ENCODE measurements at places on chromosomes 5 and 9.
A peak's percentile ranks its signal among the peaks of the same experiment; 100 is the strongest.

DNA sequence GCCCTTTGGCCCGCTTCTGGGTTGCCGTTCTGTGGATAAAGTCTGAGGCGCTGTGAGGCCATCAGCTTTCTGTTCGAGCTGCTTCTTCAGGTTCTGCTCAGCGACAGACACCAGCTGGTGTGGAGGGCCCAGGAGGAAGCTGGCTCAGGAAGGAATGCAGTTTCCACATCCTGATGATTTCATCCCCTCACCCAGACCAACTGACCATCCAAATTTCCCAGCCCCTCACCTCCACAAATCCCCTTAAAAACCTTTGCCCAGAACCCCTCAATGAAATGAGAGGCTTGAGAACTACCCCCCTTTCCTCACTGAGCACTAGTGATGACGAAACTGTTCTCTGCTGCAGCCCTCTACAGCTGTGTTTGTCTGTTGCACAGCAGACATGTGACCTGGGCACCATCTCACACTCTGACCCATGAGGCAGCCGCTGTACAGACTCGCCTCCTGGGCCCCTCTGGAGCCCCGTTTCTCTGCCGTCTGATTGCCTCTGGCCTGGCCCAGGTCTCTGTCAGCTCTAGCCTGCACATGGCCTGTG, 45.4 kb downstream of the SPATA31C2 start:
- no peak for DNase-seq

DNA sequence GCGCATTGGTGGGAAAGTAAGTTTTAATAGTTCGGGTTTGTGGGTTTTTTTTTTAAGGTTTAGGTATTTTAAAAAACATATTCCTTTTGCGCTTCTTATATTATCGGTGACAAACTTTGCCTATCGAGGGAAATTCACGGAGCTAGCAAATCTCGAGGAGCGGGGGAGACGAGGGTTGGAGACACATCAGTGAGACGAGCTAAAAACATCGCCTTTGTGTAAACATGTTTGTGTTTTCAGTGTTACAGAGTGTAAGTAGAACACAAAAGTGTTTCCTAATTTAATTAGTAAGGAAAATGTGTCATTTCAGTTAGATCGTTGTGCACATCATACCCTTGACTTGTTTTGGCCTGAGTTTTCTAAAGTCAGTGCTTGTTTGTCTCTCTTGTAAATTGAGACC, 945 bp downstream of the BTF3 start:
- DNase-seq: no peak

DNA sequence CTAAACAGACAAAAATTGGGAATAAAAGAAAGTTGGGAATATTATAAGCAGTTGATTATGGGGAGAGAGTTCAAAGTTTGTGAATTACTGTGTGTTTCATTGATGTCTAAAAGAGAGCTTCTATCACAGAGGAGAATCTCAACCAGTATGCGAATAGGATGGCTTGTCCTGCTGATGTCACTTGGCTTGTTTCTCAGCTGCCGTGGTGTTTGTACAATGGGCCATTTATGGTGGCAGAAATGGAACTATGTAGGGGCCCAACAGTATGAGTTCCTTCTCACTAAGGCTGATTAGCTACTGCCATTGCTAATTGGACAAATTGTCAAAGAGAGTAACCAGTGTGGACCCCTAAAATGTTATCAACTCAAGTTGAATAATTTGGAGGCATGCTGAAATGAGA, 103.9 kb downstream of the ST8SIA4 start:
- no peak for DNase-seq

DNA sequence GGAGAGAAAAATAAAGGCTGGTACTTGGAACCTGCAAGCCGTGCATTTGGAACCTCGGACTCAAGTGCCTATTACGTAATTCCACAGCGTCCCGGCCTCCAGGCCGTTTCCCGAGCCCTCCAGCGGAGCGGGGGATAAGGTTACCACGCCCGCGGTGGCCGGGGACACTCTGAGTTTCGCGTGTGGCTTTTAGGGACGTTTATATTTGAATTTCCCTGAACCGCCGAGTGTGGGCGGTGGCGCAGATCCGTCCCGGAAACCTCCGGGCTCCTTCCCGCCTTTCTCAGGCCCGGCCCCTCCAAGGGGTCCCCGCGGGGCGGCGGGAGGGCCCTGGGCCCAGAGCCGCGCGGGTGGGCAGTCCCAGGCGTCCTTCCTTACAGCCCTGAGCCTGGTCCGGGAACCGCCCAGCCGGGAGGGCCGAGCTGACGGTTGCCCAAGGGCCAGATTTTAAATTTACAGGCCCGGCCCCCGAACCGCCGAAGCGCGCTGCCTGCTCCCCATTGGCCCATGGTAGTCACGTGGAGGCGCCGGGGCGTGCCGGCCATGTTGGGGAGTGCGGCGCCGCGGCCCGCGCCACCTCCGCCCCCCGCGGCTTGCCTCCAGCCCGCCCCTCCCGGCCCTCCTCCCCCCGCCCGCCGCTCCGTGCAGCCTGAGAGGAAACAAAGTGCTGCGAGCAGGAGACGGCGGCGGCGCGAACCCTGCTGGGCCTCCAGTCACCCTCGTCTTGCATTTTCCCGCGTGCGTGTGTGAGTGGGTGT, at the start of gene LMNB1:
Gene LMNB1 (plus strand): TSS at position 638 of the 758 bp plus-strand sequence. CDS start 373 bp downstream, outside the sequence.
- peak; percentile 85 for DNase-seq

- DNase-seq: no peak
Measured at GRCh38 chr9:136372561-136373299, 739 bp downstream of the CARD9 start.

DNA sequence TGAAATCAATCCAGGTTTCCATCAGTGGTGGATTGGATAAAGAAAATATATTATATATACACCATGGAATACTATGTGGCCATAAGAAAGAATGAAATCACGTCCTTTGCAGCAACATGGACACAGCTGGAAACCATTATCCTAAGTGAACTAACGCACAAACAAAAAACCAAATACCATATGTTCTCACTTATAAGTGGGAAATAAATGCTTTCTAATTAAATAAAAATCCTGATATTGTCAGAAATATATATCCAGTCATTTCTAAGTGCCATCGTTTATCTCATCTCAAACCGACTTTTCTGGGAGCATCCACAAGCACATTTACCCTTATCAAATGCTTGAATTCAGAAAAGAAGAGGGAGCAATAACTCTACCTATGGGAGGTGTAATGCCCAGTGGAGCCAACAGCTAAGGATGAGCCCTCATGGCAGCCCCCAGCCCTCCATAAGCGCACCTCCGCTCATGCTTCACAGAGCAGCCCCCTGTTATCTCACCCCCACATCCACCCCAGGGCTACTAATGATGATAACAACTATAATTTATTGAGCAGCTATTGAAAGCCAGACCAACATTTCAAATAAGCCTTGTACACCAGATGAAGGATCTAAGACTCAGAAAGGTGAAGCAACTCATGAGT, 101.7 kb upstream of the SPOCK1 start:
- DNase-seq: no peak

DNA sequence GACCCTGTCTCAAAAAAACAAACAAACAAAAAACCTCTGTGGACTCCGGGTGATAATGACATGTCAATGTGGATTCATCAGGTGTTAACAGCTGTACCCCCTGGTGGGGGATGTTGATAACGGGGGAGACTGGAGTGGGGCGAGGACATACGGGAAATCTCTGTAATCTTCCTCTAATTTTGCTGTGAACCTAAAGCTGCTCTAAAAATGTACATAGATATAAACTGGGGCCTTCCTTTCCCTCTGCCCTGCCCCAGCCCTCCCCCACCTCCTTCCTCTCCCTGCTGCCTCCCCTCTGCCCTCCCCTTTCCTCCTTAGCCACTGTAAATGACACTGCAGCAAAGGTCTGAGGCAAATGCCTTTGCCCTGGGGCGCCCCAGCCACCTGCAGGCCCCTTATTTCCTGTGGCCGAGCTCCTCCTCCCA, 1.4 kb upstream of the CEL start:
- no peak for DNase-seq

DNA sequence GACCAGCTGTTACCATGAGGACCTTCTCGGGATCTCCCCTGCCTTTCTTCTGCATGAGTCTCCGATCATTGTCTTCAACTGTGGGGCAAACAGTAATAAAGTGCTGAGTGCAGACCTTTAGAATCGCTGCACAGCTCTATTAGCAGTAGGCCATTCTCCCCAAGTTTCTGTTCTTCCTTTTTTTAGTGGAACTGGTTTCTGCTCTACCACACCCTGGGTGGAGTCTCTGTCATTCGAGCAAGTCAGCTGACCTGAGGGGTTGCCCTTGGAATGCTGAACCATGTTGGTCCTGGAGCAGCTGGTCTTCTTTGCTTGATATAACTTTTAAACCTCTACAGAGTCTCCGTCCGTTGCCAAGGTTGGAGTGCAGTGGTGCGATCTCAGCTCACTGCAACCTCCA, 33.4 kb upstream of the GNPDA1 start:
- DNase-seq: no peak

DNA sequence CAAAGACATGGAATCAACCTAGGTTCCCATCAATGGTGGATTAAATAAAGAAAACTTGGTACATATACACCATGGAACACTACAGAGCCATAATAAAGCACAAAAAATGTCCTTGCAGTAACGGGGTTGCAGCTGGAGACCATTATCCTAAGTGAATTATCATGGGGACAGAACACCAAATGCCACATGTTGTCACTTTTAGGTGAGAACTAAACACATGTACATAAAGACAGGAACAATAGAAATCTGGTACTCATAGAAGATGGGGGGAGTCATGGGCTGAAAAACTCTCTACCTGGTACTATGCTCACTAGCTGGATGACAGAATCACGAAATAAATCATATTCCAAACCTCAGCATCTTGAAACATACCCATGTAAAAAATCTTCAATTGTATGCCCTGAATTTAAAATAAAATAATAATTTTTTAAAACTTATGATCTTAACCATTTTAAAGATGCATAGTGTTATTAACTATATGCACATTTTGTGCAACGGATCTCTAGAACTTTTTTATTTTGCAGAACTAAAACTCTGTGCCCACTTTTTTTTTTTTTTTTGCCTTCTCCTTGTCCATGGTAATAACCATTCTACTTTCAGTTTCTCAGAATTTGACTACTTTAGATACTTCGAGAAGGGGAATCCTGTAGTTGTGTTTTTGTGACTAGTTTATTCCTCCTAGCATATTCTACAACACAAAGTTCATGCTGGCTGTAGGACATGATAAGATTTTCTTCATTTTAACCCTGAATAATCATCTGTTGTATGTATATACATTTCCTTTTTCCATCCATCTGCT, 1081.6 kb upstream of the ACO1 start:
- no peak for DNase-seq

DNA sequence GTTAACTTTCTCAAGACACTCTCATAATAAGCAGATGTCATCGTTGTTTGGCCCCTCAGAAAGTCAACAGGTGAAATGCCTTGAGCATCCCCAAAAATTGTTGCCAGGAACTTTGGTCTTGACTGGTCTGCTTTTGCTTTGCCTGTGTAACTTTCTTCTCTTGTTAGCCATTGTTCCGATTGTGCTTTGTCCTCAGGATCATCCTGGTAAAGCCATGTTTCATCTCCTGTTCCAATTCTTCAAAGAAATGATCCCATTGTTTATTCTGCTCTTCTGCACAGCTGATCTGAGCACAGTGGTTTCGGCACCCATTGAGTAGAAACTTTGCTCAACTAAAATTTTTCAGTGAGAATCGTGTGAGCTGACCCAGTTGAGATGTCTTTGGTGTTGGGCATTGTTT, 8.1 kb upstream of the ZBED3 start:
- DNase-seq: no peak

DNA sequence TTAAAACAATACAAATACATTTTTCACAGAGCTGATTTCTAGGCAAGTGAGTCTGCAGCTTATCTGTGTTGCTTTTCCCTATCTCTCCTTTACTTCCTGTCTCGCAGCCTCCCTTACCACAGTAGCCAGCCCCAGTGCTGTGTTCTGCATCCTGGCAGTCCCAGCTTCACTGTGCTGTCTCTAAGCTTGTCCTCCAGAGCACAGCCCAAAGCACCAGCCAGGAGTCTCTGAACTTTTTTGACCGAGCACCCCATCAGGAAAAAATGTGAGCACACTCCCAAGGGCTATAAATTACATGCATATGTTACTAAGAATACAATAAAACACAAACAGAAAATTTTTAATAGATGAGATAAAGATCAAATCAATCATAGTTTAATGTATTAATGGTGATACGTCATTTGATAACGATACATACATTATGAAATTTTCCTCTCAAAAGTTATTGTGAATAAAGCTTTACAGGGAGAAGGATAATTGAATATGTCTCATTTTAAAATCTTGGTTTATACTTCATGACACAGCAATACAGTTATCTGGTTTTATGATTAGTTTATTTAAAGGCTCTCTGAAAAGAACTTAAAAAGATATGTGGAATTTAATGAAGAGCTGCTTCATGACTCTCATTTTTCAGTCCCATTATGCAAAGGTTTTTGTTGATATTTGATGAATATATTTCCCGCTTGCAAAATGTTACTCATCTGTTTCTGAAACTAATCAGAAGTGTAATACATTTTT, 7.3 kb upstream of the RHOBTB3 start:
- DNase-seq: no peak

Measured in frontal cortex (tissue), 4 donors.